ENCODE measurements at places on chromosomes 11 and 22.

- DNase-seq = no peak
These were observed 11.8 kb upstream of the SSTR3 start for GRCh38 chr22:37223965-37224551.

- DNase-seq = no peak
These were observed 366.9 kb downstream of the NTM start for GRCh38 chr11:131737357-131737756.

DNA sequence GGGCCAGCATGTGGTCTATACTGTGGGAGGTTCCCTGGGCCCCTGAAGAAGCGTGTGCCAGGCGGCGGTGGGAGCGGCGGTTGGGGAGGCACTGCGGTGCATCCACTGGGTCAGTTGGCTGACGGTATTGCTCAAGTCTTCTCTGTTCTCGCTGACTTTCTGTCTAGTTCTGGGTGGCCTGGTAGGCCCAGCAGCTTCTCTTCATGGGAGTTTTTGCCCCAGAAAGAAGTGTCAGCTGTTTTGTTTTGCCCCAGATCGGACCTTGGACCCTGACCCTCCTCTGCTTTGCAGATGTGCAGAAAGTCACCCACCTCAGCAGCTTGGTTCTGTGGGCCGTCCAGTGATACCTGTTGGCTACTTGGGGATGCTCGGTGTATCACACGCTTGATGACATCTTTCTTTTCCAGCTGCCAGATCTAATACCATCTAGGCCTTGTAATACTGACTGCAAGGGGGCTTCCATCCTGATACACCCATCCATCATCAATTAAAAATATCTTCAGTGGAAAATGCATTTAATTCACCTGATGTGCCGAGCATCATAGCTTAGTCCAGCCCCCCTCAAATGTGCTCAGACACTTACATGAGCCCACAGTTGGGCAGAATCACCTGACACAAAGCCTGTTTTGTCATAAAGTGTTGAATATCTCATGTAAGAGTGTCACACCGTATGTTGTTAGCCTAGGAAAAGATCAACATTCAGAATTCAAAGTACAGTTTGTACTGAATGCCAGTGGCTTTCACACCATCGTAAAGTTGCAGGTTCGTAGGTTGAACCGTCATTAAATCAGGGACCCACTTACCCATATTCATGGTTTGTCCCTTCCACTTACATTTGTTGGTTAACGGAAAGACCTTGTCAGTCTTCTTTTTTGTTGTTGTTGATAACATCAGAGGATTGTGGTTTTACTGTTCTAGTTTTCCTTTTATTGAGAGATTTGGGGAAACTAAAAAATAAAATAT, 13.9 kb downstream of the ZBED4 start:
- DNase-seq = no peak

GRCh38 chr22:49266561-49267519, 560.8 kb downstream of the BRD1 start:
- no peak for DNase-seq

All from CD4-positive, alpha-beta T cell treated with Interleukin-6 at 100 ng/mL for 8 hours (primary cell).